Progenitor cell of endocrine pancreas (in vitro differentiated cells): ENCODE measurements at places on chromosomes 3 and 15.

GRCh38 chr15:78077053-78077870 is at the start of gene TBC1D2B:
Gene TBC1D2B, minus strand, starts transcription at chr15:78077711. Its CDS starts 59 bp downstream, at chr15:78077652.
- peak; percentile 56 for DNase-seq

DNA sequence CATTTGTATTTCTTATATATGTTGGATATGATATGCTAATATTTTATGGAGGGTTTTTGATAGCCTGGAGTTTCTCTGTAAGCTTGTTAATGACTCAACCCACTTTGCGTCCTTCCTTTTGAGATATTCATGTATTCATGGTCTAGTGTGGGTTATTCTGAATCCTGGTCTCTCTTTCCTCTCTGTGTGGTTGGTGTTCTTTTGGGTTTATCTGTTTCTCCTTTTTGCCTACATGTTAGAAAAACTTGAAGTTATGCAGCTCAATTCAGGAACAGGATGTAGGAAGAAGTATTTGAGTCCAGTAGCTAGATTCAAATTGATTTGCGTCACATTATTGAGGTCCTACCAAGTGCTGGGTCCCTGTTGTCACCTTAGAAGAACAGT is 28.1 kb downstream of the CMTM7 start:
- DNase-seq, result no peak

DNA sequence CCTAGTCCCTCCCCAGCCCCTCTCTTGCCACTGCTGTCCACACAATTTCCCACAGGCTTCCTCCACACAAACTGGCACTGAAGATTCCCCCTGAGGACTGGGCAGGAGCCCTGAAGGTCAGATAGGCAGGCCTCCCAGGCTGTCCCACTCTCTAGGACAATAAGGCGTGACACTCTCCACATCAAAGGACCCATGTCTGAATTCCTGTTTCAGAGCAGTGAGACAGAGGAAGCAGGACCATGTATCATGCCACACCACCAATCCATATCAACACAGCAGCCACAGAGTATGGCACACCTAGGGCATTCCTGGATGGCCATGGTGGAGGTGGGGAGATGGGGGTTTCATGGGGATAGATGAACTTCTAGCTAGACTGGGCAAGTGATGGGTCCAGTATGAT is 13.8 kb upstream of the CCR1 start:
- DNase-seq, result no peak

DNA sequence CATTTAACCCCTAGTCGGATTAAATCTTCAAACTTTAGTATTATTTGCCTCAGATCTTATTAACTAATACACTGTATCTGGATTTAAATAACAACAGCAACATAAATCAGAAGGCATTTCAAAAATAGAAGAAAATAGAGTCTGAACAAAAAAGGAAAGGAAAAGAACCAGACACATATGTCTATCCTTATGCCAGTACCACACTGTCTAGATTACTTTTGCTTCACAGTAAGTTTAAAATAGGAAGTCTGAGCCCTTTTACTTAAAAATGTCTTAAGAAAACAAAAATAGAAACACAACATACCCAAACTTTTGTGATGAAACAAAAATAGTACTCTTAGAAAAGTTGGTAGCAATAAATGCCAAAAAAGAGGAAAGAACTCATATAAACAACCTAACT is 1615.8 kb downstream of the SI start:
- DNase-seq, result no peak

DNA sequence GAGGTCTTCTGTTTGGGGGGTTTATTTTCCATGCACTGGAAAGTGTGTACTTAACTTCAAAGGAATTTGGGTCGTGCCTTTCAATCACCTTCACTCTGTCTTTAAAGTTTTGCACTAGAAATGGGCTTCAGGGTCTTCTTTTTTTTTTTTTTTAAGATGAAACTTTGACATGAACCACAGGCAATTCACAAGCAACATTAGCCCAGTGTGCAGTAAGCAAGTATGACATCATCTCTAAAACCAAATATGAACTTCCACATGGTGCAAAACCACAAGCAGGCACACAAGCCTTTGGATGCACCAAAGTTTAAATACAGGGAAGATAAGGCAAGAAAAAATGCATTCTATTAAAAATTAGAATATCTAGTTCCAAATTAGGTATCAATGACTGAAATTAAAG is 381.9 kb downstream of the ERC2 start:
- no peak for DNase-seq

- DNase-seq, result no peak
Measured at GRCh38 chr3:150798122-150798618, 35.2 kb upstream of the SIAH2 start.

DNA sequence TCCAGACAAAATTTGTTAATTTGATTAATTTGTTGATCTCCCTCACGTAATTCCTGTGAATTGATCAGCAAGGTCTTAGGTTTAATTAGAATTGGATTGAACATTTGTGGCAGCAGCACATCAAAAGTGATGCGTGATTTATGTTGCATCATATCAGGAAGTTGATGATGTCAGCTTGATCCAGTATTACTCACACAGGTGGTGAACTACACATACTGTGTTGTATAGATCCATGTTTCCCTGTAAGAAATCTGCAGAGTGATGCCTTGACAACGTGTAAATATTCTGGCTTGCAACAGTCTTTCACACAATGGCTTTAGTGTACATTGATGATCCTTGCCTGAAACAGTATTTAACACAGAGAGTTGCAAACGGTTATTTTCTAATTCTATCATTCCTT is 200.4 kb downstream of the ADAMTSL3 start:
- DNase-seq, result no peak

GRCh38 chr15:100495861-100496260 is 32.9 kb downstream of the CERS3 start:
- DNase-seq, result no peak

DNA sequence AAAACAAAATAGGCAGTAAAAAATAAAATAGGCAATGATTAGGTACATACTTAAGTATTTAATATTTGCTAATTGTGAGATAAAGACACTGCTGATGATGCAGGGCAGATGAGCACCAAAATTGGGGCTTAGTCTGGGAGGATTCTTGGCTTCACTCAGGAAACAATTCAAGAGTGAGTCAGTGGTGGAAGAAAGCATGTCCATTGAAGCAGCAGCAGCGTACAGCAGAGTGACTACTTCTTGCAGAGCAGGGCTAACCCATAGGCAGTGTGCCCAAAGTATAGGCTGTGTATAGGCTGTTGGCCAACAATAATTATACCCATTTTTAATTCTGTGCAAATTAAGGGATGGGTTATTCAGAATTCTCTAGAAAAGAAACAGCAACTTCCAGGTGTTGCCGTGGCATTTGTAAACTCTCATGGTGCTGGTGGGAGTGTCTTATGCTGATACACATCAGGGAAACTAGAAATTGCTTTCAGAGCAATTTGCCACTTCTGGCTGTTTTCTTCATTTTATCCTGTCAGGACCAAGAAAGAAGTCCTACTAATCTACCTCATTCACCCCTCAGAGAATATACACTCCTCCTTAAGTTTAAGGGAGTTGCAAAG is 317.3 kb upstream of the NAALADL2 start:
- DNase-seq, result no peak

GRCh38 chr3:129003578-129004112 is 2.5 kb downstream of the EFCC1 start:
- DNase-seq, result peak; percentile 58

DNA sequence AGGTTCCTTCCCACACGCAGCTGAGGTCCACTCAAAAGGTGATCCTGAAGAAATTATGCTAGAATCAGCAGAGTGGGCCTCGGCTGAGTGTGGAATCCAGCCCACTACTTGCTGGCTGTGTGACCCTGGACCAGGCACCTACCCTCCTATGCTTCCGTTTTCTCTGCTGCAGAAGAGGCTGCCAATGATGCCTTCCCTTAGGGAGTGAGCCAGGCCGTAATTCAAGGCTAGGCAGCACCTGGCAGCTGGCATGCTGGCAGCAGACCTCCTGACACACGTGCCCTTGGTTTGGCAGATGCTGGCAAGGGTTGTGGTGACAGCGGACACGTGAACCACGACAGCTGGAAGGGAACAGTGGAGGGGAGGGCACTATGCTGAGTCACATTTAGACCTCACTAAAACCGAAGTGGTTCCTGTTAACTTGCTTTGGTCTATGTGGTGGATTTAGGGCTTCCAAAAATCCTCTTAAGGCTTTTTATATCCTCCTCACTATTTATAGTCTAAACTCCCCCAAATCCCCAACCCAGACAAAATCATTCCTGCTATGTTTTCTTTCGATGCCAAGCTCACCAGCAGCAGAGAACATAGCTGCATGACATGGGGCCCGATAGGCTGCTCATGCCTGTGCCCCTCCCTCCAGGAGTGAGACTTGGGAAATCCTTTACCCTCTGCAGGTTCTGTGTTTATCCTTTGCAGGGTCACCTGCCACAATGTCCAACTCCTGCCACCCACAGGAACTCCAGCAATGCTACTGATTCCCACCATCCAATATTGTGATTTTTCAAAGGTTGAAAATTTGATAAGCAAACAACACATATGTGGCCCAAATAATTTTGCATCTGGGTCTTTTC is 10.6 kb upstream of the PCSK6 start:
- DNase-seq, result no peak

DNA sequence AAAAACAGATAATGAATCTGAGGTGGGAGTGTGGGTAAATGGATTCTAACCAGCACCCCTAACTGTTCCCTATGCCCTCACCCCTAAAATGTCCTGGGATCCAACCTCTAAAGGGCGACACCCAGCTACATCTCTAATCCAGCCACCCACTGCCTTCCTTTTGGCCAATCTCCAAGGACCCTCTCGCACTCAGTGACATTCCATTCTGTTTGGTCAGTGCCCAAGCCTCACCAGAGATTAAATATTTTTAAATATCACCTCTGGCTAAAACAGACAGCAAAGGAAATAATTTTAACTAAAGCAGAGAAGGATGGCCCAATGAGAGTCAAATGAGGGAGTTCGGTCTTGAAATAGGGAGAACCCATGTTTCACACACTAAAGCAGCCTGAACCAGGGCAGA is 19.9 kb upstream of the SCN10A start:
- no peak for DNase-seq

GRCh38 chr3:117130222-117130621 is 420.6 kb downstream of the TUSC7 start:
- no peak for DNase-seq

DNA sequence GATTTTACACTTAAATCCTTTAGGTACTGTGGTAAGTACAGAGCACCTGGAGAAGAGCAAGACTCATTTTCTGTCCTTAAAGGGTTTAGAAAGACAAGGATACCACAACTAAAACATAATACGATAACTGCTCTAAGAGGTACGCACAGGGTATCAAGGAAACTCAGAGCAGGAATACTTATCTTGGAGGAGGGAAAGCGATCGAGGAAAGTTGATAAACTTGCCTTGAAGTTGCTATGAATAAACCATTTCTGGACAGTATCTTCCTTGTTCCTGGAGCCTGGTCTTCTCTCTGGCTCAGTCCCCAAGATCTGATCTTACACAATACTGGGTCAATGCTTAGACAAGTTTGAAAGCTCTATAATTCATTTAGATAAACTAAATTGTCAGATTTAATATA is 17.6 kb upstream of the GATM start:
- no peak for DNase-seq

- DNase-seq, result no peak
Measured at GRCh38 chr3:130243808-130244207, 101.7 kb upstream of the COL6A5 start.

DNA sequence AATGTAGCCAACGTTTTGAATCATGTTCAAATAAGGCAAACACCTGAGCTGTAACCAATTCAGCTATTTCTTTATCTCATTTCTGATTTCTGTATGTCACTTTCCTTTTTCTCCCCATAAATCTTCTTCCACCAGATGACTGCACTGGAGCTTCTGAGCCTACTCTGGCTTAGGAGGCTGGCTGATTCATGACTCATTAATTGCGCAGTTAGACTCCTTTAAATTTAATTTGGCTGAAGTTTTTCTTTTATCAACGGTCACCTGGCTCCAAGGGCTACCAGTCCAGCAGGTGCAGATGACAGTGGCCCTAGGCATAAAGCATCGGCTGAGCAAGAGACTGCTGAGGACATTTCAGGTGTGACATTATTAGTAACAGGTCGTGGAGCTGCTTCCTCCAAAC is 39.6 kb upstream of the ITGA11 start:
- no peak for DNase-seq

- DNase-seq, result no peak
Measured at GRCh38 chr3:43185274-43185982, 79.5 kb upstream of the POMGNT2 start.

DNA sequence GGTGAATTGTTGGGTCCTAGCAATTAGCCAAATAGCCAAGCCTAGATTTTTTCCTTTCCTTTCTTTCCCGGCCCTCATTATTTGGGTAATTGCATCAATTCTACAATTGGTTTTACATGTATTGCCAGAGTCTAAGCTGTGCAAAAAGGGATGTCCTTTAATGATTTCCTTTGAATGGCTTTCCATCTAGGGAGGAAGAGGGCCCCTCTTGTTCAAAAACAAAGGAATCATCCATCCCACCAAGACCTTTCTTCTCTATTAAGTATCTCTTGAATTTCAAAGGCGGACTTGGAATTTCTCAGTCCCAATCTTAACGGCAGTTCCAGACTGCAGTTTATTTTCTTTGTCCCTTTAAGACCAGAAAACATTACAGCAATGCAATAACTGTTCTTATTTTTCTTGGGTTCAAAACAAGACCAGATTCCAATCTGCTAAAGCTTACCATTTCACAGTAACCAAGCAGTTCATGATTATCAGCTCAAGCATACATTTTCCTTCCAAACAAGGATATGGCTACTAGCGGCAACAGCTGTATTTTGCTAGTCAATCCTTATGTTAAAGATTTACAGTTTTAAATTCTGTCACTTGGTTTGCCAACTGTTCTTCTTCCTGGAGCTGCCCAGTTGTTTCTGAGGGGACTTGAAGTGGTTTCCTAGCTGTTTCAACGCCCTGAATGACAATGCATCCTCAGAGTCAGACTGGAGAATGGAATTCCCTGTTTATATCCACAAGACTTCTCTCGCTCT is 91.4 kb upstream of the LRIG1 start:
- DNase-seq, result no peak

DNA sequence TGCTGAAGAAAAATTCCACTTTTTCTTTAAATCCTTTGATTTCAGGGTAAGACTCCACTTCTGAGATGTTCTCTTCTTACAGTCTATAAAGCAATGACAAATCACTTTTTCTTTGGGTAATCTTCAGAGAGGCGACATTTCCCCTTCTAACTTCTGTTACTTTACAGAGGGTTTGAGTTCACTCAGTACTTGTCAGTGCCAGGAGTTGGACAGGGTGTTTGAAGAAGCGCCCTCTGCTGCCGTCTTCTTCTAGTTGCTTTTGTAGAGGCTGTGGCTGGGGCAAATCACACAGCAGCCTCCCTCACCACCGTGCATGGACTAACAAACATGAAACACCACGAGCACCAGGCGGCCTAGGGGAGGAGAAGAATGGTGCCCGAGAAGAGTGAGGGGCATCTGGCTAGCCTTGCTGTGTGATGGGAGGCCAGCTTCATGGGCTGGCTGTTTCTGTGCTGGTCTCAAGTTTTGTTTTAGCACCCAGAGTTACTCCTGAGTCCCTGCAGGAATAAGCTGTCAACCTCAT is at the start of gene CD80:
Gene CD80, minus strand, starts transcription at position 174 of the 523 bp plus-strand sequence. CDS start 1,886 bp downstream, outside the sequence.
- no peak for DNase-seq

- no peak for DNase-seq
Measured at GRCh38 chr15:60204131-60204885, 193.5 kb downstream of the ANXA2 start.

DNA sequence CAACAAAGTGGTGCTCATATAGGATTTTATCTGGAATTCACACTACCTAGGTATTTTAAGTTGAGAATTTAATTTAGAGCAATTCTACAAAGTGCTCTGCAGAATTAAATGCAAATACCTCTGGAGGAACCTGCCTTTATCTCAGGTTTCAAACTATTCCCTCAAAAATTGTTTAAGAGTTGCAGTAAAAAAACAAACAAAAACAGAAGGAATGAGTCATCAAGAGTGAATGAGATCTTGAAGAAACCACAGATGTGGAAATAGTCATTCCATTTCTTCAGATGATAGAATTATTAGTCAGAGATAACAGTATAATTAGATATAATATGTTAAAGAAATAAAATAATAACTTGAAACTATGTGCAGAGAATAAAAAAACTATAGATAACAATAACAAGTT is 80.8 kb upstream of the SCN5A start:
- no peak for DNase-seq
